Fibroblast of skin of right biceps (primary cell): ENCODE measurements at places on chromosomes 4 and X.

DNA sequence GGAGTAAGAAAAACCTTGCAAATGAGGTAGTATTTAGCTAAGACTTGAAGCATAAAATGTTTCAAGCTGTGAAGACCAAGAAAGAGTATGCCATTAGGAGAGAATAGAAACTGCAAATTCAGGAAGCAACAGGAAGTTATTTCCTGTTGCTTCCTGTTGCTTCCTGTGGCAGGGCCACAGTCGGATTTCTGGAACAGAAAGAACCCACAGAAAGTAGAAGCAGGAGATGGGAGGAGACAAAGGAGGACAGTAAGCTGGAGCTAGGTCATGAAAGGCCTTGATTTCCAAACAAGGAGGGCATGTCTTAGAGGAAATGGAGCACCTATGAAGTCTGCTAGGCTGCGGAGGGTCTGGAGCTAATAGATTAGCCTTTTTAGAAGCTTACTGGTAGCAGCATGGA, 17.2 kb downstream of the ASB11 start:
- DNase-seq: no peak

DNA sequence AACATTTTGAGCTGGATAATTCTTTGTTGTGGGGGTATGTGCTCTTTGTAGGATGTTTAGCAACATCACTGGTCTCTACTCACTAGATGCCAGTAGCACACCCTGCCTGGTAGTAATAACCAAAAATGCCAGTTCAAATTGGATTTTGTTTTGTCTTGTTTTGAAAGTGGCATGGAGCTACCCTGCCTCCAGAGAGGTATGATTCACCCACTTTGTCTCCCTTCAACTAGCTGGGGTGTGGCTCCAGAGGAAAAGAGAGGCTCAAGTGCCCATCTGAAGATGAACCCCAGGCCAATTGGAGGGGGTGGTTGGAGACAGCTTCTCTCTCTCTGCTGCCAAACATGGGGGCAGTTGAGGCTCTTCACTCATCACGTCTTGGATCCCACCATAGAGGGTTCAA, 34.5 kb downstream of the NIPAL1 start:
- DNase-seq: no peak

GRCh38 chr4:7360806-7361205, 73.9 kb downstream of the PSAPL1 start:
- no peak for DNase-seq

- DNase-seq: no peak
Observed at GRCh38 chrX:14496674-14497073, 32.7 kb upstream of the GLRA2 start.

GRCh38 chr4:1407657-1408333, 1.6 kb upstream of the NKX1-1 start:
- DNase-seq: no peak

DNA sequence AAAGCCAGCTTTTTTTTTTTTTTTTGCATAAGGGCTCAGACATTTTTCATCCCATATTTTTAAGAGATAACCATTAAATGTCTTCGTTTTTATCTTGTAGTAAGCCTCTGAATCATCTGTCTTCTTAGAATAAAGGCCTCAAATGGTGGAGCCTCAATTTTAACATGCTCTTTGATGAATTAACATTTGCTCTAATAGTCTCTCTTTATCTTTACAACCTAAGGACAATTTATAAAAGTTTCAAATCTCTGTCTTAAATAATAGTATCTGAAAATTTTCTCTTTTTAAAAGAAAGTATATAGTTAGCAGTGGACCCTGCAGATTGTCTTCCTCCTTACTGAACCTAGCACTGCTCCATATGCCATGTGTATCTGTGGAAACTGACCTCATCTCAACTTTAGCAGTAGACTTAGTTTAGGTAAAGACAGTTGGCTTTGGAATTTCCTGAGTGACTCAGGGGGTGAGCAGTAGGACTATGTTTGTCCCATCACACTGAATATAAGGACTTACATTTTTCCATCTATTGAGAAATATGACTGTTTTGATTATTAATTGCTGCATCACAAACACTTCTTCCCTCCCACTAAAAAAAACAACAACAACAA, 1658.0 kb downstream of the STIM2 start:
- DNase-seq: peak; percentile 70

DNA sequence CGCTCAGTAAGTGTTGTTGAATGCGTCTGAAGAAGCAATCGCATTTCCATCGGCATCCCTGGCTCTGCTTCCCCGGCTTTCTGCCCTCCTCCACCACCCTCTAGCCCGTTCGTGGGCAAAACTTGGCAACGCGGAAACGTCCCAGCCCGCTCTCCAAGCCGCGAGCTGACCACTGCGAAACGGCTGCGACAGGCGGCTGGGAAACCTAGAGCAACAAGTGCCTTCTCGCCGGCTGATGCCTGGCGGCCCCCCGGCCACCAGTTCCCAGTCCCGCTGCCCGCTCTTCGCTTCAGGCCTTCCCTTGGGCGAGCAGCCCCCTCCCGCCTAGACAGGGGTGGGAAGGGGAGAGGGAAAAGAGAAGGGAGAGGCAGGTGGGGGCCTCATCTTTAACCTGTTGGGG, 837 bp downstream of the CITED1 start:
- DNase-seq: no peak

- DNase-seq: no peak
Observed at GRCh38 chrX:25213611-25214010, 197.8 kb upstream of the ARX start.
